NCI-H2081 (cell line): ENCODE measurements at places on chromosomes 2 and 18.

- no peak for DNase-seq
Measured at GRCh38 chr2:158046121-158046880, 55.4 kb upstream of the UPP2 start.

- DNase-seq: no peak
Measured at GRCh38 chr2:84704505-84705244, 176.2 kb downstream of the TRABD2A start.

- no peak for DNase-seq
Measured at GRCh38 chr18:23422751-23423418, 30.2 kb upstream of the RIOK3 start.

- no peak for DNase-seq
Measured at GRCh38 chr2:238107525-238108422, 7.6 kb downstream of the ESPNL start.

- no peak for DNase-seq
Measured at GRCh38 chr18:55665506-55665905, 77.5 kb upstream of the TCF4 start.

DNA sequence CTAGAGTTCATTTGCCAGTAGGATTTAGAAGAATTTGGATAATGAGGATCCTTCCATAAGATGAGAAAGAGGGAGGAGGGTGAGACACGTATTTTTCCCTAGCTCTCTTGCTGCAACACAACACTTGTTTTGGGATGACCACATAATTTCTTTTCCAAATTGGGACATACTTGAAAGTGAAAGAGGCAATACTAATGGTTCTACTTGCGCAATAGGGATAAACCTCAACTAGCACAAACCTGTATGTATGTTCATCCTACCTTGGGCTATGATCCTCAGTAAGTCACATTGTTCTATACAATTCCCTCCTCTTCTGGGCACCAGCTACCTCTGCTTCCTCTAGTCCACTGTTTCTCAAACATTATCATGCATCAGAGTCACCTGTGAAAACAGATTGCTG, 1208.8 kb upstream of the LRRTM1 start:
- no peak for DNase-seq
